ENCODE measurements at places on chromosomes 11 and 22.

DNA sequence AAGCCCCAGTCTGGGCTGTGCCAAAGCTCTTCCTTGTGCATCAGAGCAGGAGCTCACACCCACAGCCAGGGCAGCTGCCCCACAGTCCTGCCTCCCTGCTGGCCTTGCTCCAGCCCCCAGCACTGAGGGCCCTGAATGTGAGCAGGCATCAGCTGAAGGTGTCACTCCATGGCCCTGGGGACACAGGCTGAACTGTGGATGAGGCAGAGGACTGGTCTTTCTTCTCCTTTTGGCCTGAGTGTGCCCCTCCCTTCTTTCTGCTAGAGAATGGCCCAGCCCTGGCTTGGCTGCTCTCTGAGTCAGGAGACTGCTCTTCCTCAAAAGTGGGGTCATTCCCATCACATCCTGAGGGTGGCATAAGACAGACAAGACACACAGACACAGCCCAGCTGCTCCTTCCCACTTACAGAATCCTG, 16.2 kb downstream of the OTOG start:
- DNase-seq = no peak

GRCh38 chr11:75558939-75559843, 2.9 kb upstream of the SERPINH1 start:
- DNase-seq = no peak

GRCh38 chr11:72333661-72334060, 89.7 kb upstream of the PHOX2A start:
- DNase-seq = no peak

GRCh38 chr11:40513281-40513680, 946.2 kb downstream of the LRRC4C start:
- DNase-seq = no peak

GRCh38 chr11:78337554-78337924, 80.1 kb downstream of the GAB2 start:
- no peak for DNase-seq

GRCh38 chr11:65448418-65449105, 26.0 kb downstream of the NEAT1 start:
- DNase-seq = no peak

DNA sequence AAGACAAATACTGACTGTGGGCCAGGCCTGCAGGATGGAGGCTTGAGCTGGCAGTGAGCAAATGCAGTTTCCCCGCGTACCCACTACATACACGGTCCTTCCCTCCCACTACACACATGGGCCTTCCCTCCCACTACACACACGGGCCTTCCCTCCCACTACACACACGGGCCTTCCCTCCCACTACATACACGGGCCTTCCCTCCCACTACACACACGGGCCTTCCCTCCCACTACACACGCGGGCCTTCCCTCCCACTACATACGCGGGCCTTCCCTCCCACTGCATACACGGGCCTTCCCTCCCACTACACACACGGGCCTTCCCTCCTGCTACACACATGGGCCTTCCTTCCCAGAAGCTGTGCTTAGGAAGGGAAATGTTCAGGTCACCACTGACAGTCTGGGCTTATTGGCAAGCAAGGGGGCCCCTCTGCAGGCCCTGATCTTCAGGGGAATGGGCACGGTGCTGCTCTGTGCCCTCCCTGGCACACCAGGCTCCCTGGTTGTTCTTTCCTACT, 10.8 kb downstream of the DNAL4 start:
- no peak for DNase-seq

DNA sequence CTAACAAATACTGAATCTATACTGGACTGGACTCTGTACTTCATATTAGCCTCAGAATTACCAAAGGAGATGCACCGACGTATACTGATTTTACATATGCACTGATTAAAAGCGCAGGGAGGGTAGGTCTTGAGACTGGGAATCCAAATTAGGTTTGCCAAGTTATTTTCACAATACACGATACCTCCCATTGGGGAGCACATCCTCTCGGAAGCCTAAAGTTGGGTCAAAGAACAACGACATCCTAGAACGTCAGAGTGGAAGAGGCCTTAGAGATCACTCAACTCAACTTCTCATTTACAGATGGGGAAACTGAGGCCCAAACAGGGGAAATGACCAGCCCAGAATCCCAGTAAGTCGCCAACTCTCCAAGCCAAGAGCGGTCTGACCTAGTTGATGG, 626 bp downstream of the DNAL4 start:
- no peak for DNase-seq

Measured in AG09309 (cell line).